ENCODE measurements at places on chromosomes 7 and 10. TPM values are rescaled to one million over a fixed set of nuclear protein-coding genes. Genes with fewer than 3 reads are reported as not detected.

OLAH gene
- 0.60 TPM for polyA plus RNA-seq

MYL7 gene
- 0.38 TPM for polyA plus RNA-seq

ERVW-1 gene
- 0.47 TPM for polyA plus RNA-seq

EPO gene
- polyA plus RNA-seq, result not detected

SYNPO2L gene
- 0.21 TPM for polyA plus RNA-seq

NAT16 gene
- polyA plus RNA-seq, result not detected

MCM10 gene
- polyA plus RNA-seq, result 9.9 TPM

INTS1 gene
- 61.7 TPM for polyA plus RNA-seq

UBE2H gene
- polyA plus RNA-seq, result 130 TPM

AMZ1 gene
- 0.08 TPM for polyA plus RNA-seq

IDI2 gene
- polyA plus RNA-seq, result not detected

H2BK1 gene
- polyA plus RNA-seq, result not detected

RNF32 gene
- 3.7 TPM for polyA plus RNA-seq

FUOM gene
- polyA plus RNA-seq, result 14.7 TPM

ACTL6B gene
- not detected for polyA plus RNA-seq

C10orf90 gene
- 0.71 TPM for polyA plus RNA-seq

GPR15LG gene
- polyA plus RNA-seq, result 0.18 TPM

KLLN gene
- 1.7 TPM for polyA plus RNA-seq

ADAMTS14 gene
- 1.3 TPM for polyA plus RNA-seq

IRF5 gene
- 7.3 TPM for polyA plus RNA-seq

NUTM2E gene
- 1.8 TPM for polyA plus RNA-seq

NUTM2B gene
- 2.0 TPM for polyA plus RNA-seq

HACD1 gene
- polyA plus RNA-seq, result 14.7 TPM

KLF14 gene
- polyA plus RNA-seq, result 0.56 TPM

SDK1 gene
- 6.8 TPM for polyA plus RNA-seq

MRLN gene
- 0.37 TPM for polyA plus RNA-seq

GPR26 gene
- polyA plus RNA-seq, result not detected

LBX1 gene
- not detected for polyA plus RNA-seq

All from right renal pelvis (tissue), 4 donors.